ENCODE measurements at places on chromosomes 4 and X. TPM values are rescaled to one million over a fixed set of nuclear protein-coding genes. Genes with fewer than 3 reads are reported as not detected.

DNA sequence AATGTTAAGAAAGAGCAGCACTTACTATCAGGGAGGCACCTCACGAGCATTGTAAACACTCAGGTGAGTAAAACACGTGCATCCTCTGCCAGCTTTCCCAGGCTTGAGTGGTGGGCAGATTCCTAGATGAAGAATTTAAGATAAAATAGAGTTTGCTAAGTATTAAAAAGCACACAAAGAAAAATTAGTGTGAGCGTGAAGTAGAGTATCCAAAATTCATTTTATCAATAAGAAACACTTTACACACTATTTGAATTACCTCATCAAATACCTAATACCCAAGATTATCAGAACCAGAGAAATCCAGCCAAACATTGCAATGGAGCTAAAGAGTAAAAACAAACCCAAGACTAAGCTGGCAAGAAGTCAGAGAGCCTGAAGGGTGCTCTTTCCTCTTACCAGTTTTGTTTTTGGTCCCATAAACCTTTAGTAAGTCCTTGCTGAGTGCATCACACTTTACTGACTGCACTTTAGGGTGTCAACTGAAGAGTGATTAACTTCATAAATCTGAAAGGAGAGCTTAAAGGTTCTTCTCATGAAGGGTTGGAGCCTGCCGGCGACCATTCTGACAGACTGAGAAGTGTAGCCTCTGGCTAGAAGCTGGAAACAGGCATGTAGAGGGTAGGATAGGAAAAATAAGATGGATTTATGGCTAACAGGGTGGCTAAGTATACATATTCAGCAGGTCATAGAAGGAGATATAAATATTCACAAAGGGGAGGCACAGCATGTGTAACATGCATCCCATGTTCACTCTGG is 151.1 kb downstream of the SLC7A11 start:
- no peak for ATAC-seq

GRCh38 chr4:112736718-112737135 is 99.8 kb downstream of the LARP7 start:
- no peak for ATAC-seq

GRCh38 chrX:120697053-120697452 is 67.2 kb upstream of the C1GALT1C1 start:
- ATAC-seq = no peak

DNA sequence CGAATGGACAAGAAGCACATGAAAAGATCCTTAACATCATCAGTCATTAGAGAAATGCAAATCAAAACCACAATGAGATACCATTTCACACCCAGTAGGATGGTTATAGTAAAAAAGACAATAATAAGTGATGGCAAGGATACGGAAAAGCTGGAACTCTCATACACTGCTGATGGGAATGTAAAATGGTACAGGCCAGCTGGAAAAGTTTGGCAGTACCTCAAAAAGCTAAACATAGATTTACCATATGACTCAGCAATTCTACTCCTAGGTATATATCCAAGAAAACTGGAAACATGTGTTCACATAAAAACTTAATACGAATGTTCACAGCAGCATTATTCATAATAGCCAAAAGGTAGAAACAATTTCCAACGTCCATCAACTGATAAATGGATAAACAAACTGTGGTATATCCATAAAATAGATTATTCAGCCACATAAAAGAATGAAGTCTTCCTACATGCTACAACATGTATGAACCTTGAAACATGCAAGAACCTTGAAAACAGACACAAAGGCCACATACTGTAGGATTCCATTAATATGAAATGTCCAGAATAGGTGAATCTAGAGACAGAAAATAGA is 11.9 kb downstream of the RPS6KA3 start:
- no peak for ATAC-seq

Gene ZCCHC18
- total RNA-seq = not detected
